ENCODE measurements at places on chromosomes 12 and 14.

- DNase-seq = no peak
These were observed 11.6 kb downstream of the POMT2 start for GRCh38 chr14:77309131-77309530.

DNA sequence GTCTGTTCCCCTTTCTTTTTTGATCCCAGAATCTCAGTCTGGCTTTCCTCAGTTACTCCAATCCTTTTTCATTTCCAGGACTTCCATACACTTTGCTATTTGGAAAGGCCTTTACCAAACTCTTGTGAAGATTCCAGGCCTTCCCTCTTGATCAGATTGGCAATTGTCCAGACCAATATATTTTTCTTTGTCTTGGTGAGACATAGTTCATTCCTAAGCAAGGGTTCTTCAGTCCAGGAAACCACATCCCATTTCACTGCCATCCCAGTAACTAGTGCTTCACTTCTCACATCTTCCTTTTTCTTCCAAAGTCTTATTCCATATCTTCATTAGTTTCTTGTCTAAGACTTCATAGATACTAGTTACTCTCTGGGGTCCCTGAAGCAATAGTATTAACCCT is 2.1 kb upstream of the PTPRQ start:
- DNase-seq = no peak

GRCh38 chr14:45270031-45270430 is 17.0 kb upstream of the MIS18BP1 start:
- DNase-seq = no peak

GRCh38 chr12:54413284-54414190 is 5.5 kb downstream of the ITGA5 start:
- DNase-seq = peak; percentile 62

- DNase-seq = no peak
These were observed 86.7 kb downstream of the CHGA start for GRCh38 chr14:93009471-93010129.

DNA sequence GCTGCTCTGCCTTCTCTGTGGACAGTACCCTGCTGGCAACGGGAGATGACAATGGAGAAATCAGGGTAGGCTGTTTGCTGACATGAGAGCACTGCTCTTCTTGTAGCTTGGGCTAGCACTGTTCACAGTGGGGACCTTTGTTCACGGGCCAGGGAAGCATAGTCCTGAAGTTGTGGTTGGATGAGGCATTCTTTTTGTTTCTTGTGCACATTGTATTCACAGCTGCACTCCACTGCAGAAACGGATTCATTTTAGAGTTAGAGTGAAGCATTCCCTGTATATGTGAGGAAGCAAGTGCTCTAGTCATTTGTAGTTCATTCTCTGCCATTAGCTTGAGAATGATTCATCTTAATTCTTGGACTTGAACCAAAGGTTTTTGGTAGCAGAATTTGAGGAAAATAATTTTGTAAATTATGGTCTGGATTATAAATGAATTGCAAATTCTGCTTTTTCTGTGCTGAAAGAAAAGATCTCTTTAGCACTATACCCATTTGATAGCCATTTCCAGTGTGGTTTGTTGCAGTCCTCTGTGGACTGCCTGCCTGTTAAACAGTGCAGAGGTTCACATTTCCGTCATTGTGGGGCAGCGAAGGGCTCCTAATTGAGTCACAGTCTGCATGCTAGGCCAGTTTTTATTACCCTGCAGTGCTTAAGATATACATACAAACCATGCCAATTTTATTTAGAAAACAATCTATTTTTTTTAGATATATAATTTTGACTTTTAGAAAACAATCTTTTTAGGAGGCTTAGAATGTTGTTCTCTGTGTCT is 80.6 kb downstream of the APAF1 start:
- DNase-seq = no peak

DNA sequence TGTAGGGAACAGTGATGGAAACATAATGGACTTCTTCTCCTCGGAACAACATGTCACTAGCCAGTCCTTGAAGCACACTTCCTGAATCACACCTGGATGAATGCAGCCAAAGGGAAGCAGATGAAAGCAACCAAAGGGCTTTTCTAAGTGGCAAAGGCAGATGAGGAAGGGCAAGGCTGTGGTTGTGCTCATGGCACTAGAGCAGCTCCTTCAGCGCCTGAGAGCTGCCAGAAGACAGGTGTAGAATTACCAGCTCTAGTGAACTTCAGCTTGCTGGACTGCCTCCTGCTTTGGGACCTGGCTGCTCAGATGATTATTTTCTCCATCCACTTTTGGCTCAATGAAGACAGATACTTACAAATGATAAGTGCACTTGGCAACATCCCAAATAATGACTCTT is 1372.1 kb upstream of the SEL1L start:
- no peak for DNase-seq

GRCh38 chr14:94473666-94474410 is 2.2 kb downstream of the SERPINA9 start:
- DNase-seq = no peak

- no peak for DNase-seq
These were observed 3.7 kb downstream of the KIF5A start for GRCh38 chr12:57553343-57554202.

GRCh38 chr12:29238822-29239291 is 89.8 kb downstream of the FAR2 start:
- no peak for DNase-seq

GRCh38 chr14:25092258-25092740 is 42.4 kb upstream of the STXBP6 start:
- no peak for DNase-seq

DNA sequence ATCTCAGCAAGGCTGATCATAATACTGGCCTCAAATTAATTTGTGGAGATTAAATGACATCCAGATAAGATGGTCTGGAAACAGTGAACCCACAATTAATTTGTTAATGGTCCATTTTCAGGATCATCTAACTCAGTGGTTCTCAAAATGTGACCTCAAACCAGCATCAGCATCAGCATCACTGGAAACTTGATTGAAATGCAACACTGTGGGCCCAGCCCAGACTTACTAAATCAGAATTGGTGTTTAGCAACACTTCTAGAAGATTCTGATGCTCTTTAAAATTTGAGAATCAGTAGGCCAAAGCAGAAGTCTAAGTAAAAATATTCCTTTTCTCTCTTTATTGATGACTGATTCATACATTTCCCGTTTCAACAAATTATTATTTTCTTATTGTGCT is 10.7 kb upstream of the KRT82 start:
- DNase-seq = no peak

DNA sequence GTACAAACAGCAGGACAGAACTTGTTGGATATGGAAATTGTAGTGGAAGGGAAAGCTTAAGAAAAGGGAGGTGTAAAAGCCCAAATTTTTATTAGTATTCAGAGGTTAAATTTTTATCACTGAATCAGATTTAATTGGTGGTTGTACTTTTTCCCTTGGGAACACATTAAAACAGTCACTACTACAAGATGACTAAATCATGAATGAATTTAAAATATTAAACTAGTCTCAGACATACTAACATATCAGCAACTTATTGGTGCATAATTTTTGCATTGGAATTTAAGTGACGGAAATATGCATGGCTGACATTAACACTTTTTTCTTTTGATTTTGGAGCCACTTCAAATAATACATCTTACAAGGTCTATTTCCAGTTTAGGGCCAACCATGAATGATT is 27.6 kb downstream of the SAMD4A start:
- DNase-seq = no peak

GRCh38 chr12:30905463-30906009 is 21.0 kb upstream of the TSPAN11 start:
- DNase-seq = no peak

DNA sequence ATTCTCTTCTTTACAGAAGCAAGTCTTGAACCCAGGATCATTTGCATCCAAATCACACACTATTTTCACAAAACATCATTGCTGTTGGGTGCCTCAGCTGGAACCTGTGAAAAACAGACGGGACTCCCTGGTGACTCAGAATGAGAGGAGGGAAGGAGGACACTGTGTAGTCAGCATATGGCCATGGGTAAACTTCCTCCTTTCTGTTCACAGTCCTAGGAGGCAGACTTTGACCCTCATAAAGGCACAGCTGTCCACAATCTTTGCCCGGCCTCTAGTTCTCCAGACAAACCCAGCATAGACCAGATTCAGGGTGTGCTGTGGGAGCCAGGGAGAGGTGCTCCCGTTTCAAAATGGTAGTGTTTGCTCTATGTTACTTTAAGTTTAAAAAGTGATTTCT is 62.0 kb downstream of the DYRK2 start:
- no peak for DNase-seq

- no peak for DNase-seq
These were observed 13.4 kb downstream of the ST8SIA1 start for GRCh38 chr12:22321018-22321605.

DNA sequence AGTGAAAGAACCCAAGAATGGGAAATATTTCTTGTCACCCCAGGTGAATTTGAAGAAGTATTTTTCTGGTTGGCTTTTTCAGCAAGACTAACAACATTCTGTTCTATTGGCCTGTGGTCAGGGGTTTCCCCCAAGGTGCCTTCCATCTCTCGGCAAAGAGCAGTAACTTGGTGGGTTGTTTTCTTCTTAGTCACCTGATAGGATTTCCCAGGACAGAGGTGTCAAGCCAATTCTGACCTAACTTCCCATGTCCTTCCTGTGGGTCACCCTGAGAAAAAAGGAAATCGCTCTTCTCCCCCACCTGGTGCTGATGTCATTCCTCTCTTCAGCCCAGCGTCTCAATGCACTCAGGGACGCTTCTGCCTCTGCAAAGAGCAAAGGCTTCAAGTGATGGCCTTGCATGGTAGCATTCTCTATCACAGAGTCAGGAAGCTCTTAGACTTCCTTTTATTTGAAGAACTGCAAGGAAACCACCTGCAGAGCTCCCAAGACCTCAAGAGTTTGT is 16.1 kb upstream of the IFNG start:
- peak; percentile 22 for DNase-seq

DNA sequence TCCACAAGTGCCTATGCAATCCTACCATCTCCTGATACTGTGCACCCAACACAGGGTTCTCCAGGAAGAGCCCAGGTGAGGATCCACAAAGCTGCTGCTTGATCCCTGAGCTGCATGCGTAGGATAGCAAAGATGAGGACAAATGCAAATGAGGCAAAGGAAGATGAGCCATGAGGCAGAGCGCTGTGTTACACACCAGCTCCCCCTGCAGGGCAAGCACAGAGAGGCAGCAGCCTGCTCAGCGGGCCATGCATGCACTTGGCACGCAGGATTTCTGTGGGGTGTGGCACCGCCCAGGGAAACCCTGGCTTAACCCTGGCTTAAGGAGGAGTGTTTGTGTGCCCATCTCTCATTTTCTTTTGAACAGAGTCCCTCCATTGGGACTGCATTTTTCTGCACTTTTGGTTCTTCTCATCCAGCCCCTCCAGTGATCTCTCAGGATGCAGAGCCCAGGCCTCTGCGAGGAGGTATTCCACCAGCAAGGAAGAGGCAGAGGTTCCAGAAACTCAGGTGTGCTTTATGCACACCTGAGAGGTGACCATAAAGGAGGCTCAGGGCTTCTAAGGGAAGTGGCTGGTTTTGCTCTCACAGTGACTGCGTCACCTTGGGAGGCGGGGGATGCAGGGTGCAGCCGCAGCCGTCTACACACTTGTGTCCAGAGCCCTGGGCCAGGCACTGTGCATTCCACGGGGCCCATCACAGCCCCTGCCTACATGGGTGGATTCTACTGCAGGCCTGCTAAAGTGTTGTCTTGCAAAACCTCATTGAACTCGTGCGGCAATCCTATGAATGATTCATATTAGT is 973.3 kb upstream of the TMEM132C start:
- no peak for DNase-seq

GRCh38 chr12:93784339-93785086 is 107.3 kb downstream of the CRADD start:
- DNase-seq = no peak

- DNase-seq = no peak
These were observed 247.7 kb upstream of the SFSWAP start for GRCh38 chr12:131463174-131463573.

- DNase-seq = no peak
These were observed 14.7 kb downstream of the BLTP3B start for GRCh38 chr12:100127766-100128511.

DNA sequence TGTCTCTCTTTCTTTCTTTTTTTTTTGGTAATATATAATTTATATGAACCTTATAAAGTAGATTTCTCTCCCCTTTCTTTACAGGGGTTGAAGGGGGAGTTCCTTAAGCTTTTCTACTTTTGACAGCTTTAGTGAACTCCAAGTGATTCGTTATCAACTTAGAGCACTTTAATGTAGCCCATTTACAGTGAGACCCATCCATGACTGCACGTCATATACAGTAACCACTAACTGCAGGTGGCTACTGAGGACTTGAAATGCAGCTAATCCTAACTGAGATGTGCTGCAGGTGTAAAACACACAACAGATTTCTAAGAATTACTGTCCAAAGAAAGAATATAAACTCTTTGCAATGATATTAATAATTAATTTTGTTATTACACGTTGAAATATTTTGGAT is 582 bp downstream of the LRRIQ1 start:
- no peak for DNase-seq

- DNase-seq = no peak
These were observed 39.1 kb downstream of the NT5DC3 start for GRCh38 chr12:103801709-103802585.

- no peak for DNase-seq
These were observed 64.5 kb upstream of the HMGA2 start for GRCh38 chr12:65759735-65760134.

- DNase-seq = no peak
These were observed 48.2 kb upstream of the FRMD6 start for GRCh38 chr14:51603495-51603894.

DNA sequence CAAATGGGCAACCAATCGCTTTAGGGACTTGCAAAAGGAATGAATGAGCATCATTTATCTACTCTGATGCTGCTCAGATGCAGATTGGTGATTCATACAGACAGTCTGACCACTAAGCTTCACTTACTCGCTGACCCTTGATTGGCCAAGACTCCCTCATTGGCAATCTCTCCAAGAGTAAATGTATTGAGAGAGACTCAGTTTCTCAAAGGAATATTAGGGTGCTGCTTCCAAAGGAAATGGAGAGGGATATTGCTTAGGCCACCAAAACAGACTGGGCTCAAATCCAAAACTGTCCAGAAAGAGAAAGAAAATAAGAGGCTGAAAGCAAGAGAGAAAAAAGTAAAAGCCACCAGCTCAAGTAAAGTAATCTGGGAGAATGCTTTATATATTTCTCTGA is 785.2 kb downstream of the GALC start:
- DNase-seq = no peak

- DNase-seq = no peak
These were observed 358.2 kb downstream of the FUT8 start for GRCh38 chr14:65770681-65771080.

DNA sequence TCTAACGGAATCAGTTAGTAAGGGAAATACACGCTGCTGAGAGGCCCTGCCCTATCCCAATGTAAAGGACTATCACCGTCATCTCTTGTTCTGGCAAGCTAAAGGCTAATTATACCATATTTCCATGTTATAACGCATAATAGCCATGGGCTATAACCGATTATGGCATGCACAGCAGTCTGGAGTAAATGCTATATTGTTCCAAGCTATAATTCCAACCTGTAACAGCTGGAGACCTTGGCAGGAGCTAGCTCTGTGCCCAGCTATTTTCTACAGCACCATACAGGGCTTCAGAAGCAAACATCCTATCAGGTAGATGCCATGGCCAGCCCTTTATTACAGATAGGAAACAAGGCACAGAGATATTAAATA is 26.3 kb downstream of the SYNE3 start:
- no peak for DNase-seq

Measured in stimulated activated CD8-positive, alpha-beta memory T cell treated with anti-CD3 and anti-CD28 coated beads, Interleukin-7, amount 100 ng/mL, for 1 hour (primary cell).